ENCODE measurements at places on chromosomes 2 and 18. TPM values are rescaled to one million over a fixed set of nuclear protein-coding genes. Genes with fewer than 3 reads are reported as not detected.

- peaks cover 5% of the 10 kb centered on the region for H3K36me3 ChIP-seq
- no peaks in the 10 kb centered on the region for H3K27me3 ChIP-seq
- peaks cover 83% of the 10 kb centered on the region for H3K4me1 ChIP-seq
- peak; percentile 60 for DNase-seq
- no peak overlapping the region for H3K4me3 ChIP-seq
- peak overlapping the region; percentile 53 for H3K27ac ChIP-seq
Observed at GRCh38 chr2:217792626-217793527, 209.9 kb downstream of the TNS1 start.

DNA sequence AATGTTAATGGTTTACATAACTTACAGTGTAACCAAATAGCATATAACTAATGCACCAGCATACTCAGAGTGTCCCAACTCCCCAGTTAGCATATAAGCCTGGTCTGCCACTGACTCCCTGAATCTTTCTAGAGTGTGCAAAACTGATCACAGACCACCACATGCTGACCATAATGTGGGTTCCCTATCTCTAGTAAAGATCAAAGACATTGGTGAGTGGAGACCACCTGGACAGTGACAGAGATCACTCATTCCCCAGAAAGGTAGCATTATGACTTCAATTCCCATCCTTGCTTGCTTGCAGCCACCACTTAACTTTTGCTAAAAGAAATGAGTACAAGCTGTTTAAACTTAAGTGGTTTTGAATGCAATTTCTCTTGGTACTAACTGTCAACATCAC, 39.0 kb downstream of the KANSL1L start:
- peaks cover 4% of the 10 kb centered on the region for H3K36me3 ChIP-seq
- no peak overlapping the region for H3K27ac ChIP-seq
- no peak for DNase-seq
- H3K27me3 ChIP-seq: no peaks in the 10 kb centered on the region

DNA sequence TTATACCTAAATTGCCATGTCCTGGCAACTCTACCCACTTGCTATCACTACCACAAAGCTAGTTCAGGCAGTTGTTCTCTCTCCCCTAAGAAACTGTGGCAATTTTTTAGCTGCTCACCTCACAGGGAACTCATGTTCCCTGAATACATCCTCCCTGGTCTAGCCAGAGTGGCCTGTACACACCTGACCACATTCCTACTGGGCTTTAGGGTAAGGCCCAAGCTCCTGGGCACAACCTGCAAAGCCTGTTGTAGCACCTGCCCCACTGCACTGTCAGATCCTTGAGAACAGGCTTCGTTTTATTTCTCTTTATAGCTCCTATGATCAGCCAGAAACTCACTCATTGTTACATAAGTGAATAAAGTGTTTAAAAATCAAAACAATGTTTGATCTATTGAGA, 21.5 kb downstream of the CNGA3 start:
- H3K27ac ChIP-seq: no peak overlapping the region
- DNase-seq: no peak
- no peaks in the 10 kb centered on the region for H3K4me1 ChIP-seq

DNA sequence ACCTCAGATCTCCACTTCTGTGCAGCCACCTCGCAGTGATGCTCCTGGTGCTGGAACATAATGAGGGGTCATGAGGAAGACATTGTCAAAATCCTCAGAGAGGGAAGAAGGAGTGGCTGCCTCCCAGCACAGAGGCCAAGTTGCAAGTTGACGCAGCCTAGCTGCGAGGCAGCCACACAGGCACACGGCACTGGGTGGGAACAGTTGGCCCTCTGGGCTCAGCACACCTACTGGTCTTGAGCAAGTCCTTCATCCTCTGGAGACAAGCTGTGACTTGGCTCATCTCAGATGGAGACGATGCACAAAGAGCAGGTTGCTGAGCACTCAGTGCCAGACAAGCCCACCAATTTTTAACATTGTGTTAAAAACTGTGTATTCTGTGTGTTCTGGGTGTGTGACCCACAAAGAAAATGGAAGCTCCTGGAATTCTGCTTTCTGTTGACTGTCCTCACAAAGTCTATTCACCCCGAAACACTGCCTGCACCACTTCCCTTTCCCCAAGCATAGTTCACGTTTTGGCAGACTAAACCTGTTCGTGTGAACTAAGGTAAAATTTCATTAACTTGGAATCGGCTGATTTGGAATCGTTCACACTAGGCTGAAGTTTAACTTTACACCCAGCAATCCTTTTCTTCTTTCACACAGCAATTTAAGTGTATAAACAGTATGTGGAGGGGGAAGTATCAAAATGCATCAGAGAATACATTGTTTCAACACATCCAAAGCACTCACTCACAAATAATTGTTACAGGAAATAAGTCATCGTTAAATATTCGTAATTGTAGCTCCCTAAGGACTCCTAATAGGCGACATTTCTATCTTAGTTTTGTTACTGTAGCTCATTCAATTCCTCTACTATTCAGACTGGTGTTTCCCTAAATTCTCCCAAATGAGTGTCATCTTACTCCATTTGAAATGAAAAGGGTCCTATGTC, 266.6 kb upstream of the ID2 start:
- H3K4me3 ChIP-seq: no peak overlapping the region
- H3K27ac ChIP-seq: no peak overlapping the region
- no peaks in the 10 kb centered on the region for H3K27me3 ChIP-seq
- DNase-seq: no peak
- H3K36me3 ChIP-seq: no peaks in the 10 kb centered on the region

- H3K27ac ChIP-seq: no peak overlapping the region
- H3K27me3 ChIP-seq: no peaks in the 10 kb centered on the region
- no peak for DNase-seq
- H3K36me3 ChIP-seq: peaks cover 48% of the 10 kb centered on the region
- H3K4me1 ChIP-seq: peaks cover 3% of the 10 kb centered on the region
- no peak overlapping the region for H3K4me3 ChIP-seq
Observed at GRCh38 chr2:97761192-97761591, 47.8 kb downstream of the ZAP70 start.

DNA sequence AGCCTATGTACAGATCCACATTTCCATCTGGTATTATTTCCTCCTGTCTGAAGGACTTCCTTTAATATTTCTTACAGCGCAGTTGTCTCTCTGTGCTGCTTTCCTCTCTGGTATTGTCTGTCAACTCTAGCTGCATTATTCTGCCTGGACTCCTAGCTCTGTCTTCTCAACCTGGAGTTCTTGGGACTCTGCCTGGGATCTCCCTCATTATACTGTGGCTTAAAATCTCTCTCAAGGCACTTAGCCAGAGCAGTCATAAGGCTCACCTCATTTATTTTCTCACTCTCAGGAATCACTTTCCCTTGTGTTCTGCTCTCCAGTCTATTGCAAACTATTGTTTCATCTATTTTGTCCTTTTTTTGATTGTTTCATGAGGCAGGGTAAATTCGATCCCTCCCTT, 850.4 kb downstream of the ERBB4 start:
- no peaks in the 10 kb centered on the region for H3K4me1 ChIP-seq
- no peak for DNase-seq
- no peak overlapping the region for H3K27ac ChIP-seq
- H3K36me3 ChIP-seq: no peaks in the 10 kb centered on the region
- H3K27me3 ChIP-seq: no peaks in the 10 kb centered on the region

GRCh38 chr2:170973225-170973491, 44.1 kb downstream of the GORASP2 start:
- peak overlapping the region; percentile 83 for H3K4me3 ChIP-seq
- H3K27me3 ChIP-seq: no peaks in the 10 kb centered on the region
- H3K27ac ChIP-seq: peak overlapping the region; percentile 89
- no peak for DNase-seq
- H3K36me3 ChIP-seq: no peaks in the 10 kb centered on the region
- H3K4me1 ChIP-seq: peaks cover 7% of the 10 kb centered on the region

DNA sequence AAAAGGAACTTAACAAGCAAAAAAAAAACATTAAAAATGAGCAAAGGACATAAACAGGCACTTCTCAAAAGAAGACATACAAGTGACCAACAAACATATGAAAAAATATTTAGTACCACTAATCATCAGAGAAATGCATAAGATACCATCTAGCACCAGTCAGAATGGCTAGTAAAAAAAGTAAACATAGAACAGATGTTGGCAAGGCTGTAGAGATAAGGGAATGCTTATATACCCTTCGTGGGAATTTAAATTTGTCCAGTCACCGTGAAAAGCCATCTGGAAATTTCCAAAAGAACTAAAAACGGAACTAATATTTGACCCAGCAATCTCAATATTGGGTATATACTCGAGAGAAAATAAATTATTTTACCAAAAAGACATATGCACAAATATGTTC, 1751.3 kb upstream of the LRRTM1 start:
- no peaks in the 10 kb centered on the region for H3K36me3 ChIP-seq
- H3K27me3 ChIP-seq: no peaks in the 10 kb centered on the region
- H3K4me1 ChIP-seq: no peaks in the 10 kb centered on the region
- no peak for DNase-seq

FARP2 gene
- 26.8 TPM for total RNA-seq

ALPP gene
- total RNA-seq: not detected

ALKAL2 gene
- 11.9 TPM for total RNA-seq

DYNAP gene
- total RNA-seq: not detected

HOXD13 gene
- not detected for total RNA-seq

ANKRD30BL gene
- total RNA-seq: not detected
